NCI-H1105 (cell line): ENCODE measurements at places on chromosomes 4 and X.

DNA sequence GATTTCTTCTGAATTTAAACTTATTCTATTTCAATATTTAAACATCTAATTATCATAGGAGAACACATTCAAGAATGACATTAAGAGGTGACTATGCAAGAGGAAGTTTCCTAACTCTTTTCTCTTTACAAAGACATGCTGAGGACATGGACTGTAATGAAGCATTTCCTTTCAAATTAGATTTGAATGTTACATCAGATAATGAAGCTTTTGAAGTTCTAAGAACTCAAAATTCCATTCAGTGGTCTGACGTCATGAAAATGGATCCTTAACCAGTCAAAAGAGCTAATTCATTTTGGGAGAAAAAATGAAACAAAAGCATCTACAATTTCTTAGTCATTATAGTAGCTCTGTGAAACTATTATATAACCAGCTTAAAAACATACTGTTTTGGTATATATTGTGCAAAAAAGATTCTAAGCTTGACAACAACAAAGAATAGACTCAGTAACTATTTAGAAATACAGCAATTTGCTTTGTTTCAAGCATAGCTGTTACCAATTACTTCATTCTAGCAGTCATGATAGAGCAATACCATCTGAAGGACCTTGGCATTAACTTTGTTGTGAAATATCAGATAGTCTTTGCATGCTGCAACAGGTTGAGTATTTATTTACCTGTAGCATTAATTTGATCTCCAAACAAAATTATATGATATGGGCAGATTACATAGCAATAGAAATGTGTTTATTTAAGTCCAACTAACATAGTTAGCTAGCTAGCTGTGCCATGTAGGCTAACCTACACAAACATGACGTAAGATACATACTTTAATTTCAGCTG lies 13.7 kb upstream of the DTHD1 start:
- no peak for DNase-seq

DNA sequence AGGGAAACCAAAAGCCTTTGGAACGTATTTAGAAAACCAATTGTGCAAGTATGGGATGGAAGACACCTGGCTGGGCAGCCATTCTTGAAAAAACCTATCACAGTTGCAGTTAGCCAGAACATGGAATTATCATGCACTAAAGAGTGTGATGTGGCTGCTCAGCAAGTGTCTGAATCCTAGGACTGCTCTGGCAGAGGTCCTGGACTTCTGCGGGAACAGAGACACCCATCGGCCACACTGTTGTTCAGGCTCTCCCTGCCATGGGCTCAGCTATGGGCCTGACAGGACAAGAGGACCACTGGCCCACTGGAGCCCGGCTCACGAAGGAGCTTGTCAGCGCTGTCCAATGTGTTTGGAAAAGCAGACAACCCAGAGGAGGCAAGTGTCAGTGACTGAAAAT lies 115.7 kb upstream of the GPC4 start:
- no peak for DNase-seq

GRCh38 chrX:97672138-97672537 lies 788.4 kb downstream of the RPA4 start:
- peak; percentile 72 for DNase-seq

GRCh38 chr4:2786794-2787229 lies 6.1 kb upstream of the SH3BP2 start:
- DNase-seq, result no peak

DNA sequence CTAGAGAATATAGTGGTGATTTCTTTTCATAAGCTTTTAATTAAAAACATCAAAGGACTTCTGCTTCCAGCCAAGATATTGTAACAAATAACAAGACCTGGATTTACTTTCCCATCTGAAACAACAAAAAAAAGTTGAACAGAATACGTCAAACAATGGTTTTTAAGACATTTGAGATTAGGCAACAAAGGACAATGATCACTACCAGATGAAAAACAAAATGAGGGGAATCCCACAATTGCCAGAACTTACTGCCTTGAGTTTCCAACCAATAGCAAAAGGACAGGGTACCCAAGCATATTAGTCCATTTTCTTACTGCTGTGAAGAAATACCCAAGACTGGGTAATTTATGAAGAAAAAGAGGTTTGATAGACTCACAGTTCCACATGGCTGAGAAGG lies 341.4 kb upstream of the INTU start:
- no peak for DNase-seq

DNA sequence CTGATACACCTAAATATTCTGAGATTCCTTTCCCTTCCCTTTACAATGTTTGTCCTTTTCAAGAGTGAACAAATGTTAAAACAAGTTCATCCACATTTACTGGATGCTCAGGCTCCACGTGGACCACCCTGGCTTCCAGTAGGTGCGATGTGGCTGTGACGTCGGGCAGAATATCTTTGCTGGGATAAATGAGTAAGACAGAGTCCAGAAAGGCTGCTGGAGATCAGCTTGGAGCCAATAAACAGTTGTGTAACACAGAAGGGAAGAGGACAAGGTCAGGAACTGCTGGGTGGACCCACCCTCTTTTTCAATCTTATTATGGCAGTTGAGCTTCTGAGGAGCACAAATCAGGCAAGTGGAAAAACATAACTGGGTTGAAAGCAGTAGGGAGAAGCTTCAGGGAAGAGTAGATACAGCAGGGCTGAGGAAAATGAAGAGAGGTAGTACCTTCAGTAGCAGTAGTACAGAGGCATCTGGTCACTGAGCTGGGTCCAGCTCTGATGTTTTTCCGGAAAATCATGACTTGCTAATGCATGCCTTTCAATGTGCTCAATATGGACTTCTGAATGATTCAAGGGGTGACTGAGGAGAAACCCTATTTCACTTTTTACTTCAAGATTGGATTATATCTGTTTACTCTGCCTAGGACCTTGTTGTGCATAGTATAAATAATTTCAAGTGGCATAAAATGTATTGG lies 171.8 kb upstream of the MAD2L1 start:
- no peak for DNase-seq

DNA sequence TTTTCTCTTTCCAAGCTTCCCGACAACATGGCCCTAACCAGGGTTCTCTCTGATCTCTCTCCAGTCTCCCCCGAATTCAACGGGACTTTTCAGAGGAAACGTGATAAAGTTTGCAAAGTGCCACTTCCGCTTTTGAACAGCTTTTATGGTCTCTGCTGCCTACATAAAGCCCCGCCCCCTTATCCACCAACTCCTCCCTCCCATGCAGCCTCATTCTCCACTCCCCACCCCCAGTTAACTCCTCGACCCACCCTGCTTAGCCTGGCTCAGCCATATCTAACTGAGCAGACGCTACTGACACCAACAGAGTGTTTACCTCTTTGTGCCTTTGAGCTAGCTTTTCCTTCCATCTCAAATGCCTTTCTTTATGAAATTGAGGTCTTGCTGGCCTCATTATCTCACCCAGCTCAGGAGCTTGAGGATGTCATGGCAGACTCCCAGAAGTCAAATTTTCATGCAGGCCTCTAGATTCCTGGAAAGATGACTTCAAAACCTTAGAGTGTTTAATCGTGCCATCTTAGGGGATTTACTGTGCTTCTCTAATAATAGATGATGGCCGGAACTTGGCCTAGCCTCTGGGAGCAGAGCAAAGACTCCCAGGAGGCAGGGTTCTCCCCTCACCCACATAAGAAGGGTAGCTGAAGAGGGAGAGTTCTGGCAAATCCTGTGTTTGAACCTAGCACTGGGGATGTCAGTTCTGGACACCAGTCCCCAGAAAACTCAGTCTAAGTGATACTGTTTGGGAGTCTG lies 606.0 kb downstream of the BCOR start:
- no peak for DNase-seq
